ENCODE measurements at places on chromosomes 6 and 20.

- no peak for DNase-seq
Observed at GRCh38 chr6:109263873-109264700, 118.2 kb downstream of the CD164 start.

- DNase-seq: peak; percentile 95
Observed at GRCh38 chr6:169724494-169725124, at the start of gene PHF10. Gene PHF10, minus strand, starts transcription at chr6:169724500. Its CDS starts 569 bp downstream, at chr6:169723931.

DNA sequence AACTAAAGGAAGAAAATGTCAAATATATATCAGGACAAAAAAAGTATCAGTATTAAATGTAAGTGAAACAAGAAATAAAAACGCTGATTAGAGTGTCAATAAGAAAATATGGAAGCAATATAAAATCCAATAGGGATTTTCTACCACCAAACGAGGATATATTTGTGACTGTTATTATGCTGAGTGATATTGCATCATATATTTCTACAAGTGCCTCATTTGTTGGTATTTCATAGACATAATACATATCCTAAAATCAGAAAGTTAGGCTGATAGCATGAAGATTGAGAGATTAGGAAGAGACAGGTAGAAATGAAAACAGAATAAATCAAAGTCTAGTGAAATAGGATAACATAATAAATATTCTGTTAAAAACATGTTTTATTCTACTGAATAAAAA, 429.2 kb upstream of the IRAK1BP1 start:
- no peak for DNase-seq

- DNase-seq: no peak
Observed at GRCh38 chr20:21214431-21214830, 88.5 kb downstream of the KIZ start.

GRCh38 chr6:132768051-132768517, 10.4 kb upstream of the VNN2 start:
- DNase-seq: peak; percentile 10

GRCh38 chr6:157229132-157229618, 94.1 kb downstream of the TMEM242 start:
- no peak for DNase-seq

GRCh38 chr6:87654875-87655454, 47.1 kb downstream of the AKIRIN2 start:
- no peak for DNase-seq

- no peak for DNase-seq
Observed at GRCh38 chr20:13756551-13756950, 28.2 kb downstream of the ESF1 start.

DNA sequence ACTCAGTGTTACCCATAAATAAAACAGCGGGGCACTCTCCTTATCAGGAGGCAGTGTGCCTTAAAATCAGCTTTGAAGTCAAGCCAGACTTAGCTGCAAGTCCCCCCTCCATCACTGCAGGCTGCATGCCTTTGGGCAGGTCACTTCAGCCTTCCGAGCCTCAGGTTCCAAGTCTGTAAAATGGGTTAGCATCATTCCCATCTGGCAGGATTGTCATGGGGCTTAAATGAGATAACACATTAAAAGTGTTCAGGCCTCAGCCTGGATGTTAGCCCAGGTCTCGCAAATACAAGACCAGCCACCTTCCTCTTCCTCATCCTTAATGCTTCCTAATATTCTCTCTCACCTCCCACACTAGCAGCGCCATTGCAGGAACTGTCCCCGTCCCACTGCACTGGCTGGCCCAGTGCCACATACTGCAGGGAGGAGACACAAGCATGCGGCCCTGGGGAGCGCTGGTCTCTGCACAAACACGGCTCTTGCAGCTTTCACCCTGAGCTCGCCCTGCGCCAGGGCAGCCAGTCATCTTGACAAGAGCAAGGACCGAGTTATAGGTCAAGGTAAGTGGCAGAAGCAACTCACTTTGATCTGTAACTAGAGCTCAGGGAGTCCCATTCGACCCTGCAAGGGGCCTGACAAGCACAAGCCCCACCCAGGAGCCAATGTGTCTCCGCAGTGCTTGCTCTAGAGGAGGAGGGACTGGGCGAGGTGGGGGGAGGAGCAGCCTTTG, 564.6 kb upstream of the AGPAT4 start:
- no peak for DNase-seq

- DNase-seq: no peak
Observed at GRCh38 chr6:16936893-16937292, 165.0 kb upstream of the STMND1 start.

GRCh38 chr6:22142856-22143255, 154.0 kb downstream of the PRL start:
- no peak for DNase-seq

- no peak for DNase-seq
Observed at GRCh38 chr20:53395188-53395923, 198.3 kb downstream of the ZNF217 start.

GRCh38 chr6:96002576-96002910, 13.2 kb upstream of the FUT9 start:
- no peak for DNase-seq

DNA sequence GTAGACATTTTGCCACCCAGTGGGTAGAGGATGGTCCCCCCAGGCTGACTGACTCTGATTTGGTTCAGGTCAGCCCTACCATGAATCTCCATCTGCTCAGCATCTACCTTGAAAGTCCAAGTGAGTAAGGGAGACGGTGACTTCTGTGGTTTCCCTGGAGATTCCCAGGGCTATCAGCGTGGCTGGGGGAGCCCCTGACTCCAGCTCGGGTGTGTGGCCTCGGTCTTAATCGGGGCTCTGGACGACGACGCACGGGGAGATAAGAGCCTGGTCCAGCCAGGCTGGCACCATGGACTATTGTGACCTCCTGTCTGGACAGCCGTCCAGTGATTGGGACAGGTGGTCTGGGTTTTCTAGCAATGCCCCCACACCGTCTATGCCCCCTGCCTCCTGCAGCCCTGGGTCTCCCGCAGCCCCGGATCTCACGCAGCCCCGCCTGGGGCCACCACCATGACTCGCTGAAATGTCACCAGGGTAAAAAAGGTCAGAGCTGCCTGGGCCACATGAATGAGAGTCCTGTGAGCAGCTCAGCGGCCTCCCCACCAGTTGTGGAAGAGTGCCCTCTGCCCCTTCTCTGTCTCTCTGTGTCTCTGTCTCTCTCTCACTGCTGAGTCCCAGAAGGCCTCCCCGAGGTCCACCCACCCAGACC, 47.1 kb upstream of the GATA5 start:
- no peak for DNase-seq

DNA sequence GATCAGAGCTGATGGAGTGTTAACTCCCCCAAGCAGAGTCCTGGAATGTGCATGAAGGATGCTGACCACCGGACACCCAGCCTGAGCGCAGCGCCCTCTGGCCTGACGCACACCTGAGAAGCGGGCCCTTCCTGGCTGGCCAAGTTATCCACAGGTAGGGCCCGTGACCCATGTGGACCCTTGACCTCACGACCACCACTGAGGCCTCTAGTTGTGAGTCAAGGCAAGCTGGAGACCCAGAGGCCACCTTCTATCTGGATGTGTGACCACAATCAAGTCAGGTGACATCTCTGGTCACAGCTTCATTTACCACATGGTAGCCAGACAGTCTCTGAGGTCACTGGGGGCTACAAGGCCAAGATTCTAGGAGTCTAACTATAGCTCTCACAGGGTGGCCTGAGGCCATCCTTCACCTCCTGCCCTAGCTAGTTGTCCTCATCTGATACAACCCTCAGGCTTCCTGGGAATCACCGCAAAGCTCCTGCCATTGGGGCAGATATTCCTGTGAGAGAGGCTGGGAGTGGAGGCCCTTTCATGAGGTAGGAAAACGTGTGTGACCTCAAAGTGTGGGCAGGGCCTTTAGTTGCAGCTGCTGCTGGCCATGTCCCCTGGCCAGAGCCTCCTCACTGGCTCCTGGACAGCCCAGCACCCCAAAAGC, 53.1 kb downstream of the DSTN start:
- DNase-seq: no peak

- DNase-seq: no peak
Observed at GRCh38 chr20:50020288-50020687, 37.5 kb downstream of the SNAI1 start.

GRCh38 chr6:138609801-138610430, 110.6 kb upstream of the NHSL1 start:
- no peak for DNase-seq

DNA sequence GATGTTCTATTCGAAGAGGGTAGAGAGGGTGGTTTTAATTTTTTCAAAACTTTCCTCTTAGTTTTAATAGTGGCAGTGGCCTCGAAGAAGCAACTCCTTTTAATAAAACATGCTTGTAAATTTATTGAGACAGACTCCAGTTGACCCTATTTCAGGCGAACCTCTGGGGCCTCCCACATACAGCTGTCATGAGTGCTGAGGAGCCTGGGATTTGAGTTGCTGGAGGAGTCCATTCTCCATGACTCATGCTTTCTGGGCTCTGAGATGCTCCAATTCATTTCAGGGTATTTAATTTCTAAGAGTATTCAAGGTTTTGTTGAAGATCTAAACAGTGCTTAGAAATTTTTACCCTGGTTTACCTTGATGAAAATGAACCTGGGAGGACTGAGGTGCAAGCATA, 580.4 kb downstream of the CBLN4 start:
- peak; percentile 11 for DNase-seq

- no peak for DNase-seq
Observed at GRCh38 chr6:91485047-91485446, 898.2 kb upstream of the MAP3K7 start.

- DNase-seq: no peak
Observed at GRCh38 chr6:164035900-164036485, 621.5 kb downstream of the QKI start.

DNA sequence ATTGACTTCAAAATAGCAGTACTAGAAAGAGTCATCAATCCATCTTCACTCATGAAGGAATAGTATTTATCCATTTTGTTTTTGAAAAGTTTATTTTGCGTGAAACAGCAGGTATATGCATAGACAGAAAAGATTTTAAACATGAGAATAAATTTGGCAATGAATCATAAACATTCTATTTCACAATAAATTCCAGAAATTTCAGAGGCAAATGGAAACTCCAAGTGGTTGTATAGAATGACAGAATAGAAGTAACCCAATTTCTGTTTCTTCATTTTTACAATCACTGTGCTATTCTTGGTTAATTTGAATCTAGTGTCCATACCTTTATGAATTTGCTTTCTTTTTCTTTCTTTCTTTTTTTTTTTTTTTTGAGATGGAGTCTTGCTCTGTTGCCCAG, 173.0 kb upstream of the ECI2 start:
- no peak for DNase-seq

- no peak for DNase-seq
Observed at GRCh38 chr6:167210375-167211294, 52.9 kb upstream of the GPR31 start.

DNA sequence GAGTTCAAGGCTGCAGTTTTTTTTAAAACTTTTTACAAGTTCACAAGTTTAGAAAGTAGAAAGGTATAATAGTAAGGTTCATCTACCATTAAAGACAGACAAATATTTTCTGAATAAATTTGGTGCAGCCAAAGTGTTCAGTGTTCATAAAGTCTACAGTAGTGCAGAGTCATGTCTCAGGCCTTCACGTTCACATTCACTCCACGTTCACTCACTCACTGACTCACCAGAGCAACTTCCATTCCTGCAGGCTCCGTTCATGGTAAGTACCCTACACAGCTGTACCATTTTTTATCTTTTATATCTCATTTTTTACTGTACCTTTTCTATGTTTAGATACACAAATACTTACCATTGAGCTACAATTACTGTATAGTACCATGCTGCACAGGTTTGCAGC, 67.6 kb downstream of the B4GALT5 start:
- no peak for DNase-seq

- no peak for DNase-seq
Observed at GRCh38 chr6:106981926-106982325, 7.4 kb upstream of the CD24 start.

DNA sequence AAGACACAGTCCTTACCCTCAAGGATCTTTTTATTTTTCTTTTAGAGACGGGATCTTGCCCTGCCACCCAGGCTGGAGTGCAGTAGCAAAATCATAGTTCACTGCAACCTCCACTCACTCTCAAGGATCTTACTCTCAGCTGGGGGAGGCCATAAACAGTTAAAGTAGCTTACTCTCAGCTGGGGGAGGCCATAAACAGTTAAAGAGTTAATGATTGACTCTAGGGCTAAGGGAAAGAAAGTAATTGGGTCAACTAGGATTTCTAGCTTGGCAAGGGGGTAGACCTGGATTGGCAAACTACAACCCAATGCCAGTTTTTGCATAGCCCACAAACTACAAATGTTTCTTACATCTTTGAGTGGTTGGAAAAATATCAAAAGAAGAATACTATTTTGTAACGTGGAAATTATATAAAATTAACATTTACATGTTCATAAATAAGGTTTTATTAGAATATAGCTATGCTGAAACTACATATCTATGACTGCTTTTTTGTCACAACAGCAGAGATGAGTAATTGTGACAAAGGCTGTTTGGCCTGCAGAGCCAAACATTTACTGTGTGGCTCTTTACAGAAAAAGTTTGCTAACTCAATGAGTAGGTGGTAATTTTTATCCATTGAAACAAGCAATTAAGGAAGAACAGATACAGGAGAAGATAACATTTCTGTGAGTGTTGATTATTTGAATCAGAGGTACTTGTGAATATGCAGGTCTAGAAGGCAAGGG, 46.4 kb downstream of the PTPRA start:
- DNase-seq: no peak

GRCh38 chr6:67210450-67210849, 1424.6 kb upstream of the ADGRB3 start:
- DNase-seq: no peak

GRCh38 chr6:56366141-56366852, 118.9 kb upstream of the COL21A1 start:
- peak; percentile 55 for DNase-seq

GRCh38 chr6:57469072-57469471, 151.6 kb downstream of the PRIM2 start:
- DNase-seq: no peak

- DNase-seq: peak; percentile 34
Observed at GRCh38 chr6:40672087-40672486, 84.9 kb upstream of the LRFN2 start.

- DNase-seq: no peak
Observed at GRCh38 chr6:136084403-136084802, 165.7 kb downstream of the MTFR2 start.

DNA sequence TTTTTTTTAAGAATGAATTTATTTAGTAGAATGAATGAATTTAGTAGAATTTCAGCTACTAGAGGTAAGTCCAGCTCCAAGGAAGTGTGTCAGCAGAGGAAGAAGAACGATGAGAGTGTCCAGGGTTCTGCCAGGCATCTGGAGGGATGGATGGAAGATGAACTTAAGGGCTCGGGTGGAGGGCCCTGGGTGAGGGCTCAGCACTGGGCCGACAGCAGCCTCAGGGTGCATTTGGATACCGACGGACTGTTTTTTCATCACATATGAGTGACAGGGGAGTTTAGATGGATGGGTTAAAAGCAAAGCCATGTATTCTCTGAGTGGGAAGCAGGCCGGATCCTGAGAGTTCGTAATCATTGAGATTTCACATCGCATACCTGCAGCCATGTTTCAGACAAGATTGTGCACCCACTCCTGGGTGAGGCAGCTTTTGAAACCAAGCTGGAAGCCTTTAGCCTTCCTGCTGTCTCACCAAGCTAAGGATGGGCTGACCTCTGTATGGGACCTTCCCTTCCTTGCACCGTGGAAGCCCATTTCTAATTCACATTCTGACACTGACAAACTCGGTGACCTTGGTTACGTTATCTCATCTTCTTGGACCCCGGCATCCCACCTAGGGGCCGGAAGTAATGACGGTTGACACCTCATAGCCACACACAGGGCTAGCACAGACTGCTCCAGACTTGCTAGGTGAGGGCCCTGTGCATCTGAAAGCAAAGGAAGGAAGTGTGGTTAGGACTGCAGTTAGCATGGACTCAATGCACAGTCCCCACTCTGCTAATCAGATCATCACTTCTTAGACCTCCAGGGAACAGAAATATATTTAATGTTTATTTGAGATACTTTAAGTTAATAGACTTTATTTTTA, 228.5 kb downstream of the SLC24A3 start:
- DNase-seq: no peak

GRCh38 chr20:53635221-53635620, 41.6 kb upstream of the ZNF217 start:
- no peak for DNase-seq
